ENCODE measurements at places on chromosomes 1 and 21.

DNA sequence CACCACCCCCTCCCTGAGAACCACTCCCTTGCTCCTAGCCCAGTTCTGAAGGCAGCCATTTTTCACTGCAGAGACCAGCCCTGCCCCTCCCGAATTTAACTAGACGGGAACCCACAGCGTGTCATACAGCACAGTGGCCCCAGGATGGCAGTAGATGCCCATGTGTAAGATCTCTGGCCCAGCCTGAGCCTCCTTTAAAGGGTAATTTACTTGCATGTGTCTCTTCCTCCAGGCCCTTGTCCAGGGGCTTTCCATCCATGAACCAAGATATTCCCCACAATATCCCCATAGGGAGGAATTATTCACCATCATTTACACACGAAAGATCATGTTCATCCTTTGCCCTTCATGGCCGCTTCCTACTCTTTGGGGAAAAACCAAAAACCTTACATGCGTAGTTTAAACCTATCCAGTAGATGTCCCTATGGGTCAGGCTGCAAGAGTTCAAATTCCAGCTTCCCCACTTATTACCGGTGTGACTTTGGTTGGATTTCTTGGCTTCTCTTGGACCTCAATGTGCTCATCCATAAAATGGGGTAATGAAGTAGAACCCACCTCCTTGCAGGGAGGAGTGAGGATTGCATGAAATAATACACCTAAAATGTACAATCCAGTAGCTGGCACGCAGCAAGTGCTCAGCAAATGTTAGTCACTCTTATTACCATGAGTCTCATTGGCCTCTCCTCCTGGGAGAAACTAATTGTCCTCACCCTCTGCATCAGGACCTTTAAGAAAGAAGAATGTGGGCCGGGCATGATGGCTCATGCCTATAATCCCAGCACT is 4.0 kb upstream of the LACTBL1 start:
- DNase-seq, result peak; percentile 80

GRCh38 chr1:25568090-25568833 is 24.9 kb downstream of the LDLRAP1 start:
- DNase-seq, result no peak

GRCh38 chr1:75954586-75954985 is 22.4 kb upstream of the ASB17 start:
- DNase-seq, result no peak

DNA sequence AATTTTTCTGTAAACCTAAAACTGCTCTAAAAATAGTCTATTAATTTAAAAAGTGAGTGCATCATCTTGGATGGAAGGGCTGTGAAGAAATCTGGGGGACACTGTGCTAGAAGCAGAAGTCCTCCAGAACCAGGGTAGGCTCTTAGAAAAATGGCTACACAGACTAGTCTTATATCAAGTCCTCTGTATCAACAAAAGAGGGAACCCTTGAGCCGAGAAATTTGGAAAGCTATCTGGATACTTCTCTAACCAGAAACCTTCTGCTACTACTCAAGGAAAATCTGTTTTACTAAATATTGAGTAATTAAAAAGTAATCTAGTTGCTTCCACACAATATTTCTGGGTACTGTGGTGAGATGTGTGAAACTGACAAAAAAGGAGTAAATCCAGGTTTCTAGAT is 92.1 kb downstream of the WDR3 start:
- peak; percentile 36 for DNase-seq

- no peak for DNase-seq
Measured at GRCh38 chr21:44763050-44763378, 38.6 kb downstream of the UBE2G2 start.

DNA sequence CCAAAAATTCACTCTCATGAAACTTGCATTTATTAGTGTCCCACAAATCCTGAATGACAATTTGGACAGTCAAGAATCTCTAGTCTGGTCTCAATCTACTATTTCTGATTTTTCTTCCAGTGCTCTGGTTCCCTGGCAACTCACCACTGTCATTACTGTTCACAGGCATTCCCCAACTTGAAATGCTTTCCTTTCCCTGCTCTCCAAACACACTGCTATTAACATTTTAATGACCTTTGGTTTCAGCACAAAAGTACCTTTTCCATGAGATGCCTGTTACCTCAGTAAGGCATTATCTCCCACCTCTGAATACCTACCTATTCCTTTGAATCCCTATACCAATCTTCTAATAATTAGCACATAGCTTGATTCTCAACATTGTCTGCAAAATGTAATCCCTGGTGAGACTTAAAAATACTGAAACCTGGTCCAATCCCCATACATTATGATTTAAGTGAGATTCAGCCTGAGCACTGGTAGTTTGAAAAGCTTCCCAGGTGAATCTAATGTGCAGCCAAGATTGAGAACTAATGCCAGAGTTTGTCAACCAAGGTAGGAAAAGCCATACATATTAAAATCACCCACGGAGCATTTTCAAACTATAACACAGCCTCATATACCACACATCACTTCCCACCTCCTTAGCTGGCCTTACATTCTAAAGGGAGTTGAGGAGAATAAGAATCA is 11.7 kb upstream of the ANGPTL3 start:
- no peak for DNase-seq

DNA sequence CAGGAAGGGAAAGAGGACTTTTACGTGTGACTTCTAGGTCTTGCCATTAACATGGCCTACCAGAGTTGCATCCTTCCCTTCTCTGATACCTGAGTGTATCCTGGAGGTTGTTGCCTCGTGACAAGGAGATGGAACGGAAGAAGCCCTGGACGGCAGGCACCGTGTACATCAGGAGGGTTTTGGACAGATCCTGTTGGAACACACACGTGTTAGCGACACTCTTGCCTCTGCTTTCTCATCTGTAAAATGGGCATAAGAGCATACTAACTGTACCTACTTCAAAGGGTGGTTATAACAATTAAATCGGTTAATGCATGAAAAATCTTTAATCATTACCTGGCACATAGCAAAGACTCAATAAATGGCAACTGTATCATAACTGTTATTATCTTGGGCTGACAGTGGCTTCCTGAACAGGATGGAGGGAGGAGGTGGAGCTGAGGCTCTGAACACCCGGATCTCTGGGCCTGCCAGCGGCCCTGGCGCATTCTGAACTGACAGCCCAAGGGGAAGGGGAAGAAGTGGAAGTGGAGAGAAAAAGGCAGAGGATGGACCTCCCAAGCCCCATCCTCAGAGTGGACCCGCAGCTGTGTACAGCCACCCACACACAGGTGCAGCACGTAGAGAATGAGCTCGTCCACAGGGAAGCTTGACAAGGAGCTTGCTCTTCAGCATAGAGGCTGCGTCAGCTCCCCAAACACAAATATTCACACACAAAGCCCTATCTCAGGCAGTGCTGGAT is 30.2 kb upstream of the EXOSC10 start:
- DNase-seq, result no peak

- DNase-seq, result no peak
Measured at GRCh38 chr1:175268720-175269119, 76.1 kb upstream of the KIAA0040 start.

- no peak for DNase-seq
Measured at GRCh38 chr1:24250791-24251190, 63.7 kb upstream of the IFNLR1 start.

- DNase-seq, result peak; percentile 62
Measured at GRCh38 chr21:29849735-29850176, 90.0 kb downstream of the GRIK1 start.

- no peak for DNase-seq
Measured at GRCh38 chr1:172766462-172766861, 107.6 kb downstream of the FASLG start.

- DNase-seq, result peak; percentile 91
Measured at GRCh38 chr1:223845810-223846682, at the start of gene TP53BP2. Gene TP53BP2 (minus strand): TSS chr1:223845947. CDS start chr1:223845680, 267 bp downstream.

DNA sequence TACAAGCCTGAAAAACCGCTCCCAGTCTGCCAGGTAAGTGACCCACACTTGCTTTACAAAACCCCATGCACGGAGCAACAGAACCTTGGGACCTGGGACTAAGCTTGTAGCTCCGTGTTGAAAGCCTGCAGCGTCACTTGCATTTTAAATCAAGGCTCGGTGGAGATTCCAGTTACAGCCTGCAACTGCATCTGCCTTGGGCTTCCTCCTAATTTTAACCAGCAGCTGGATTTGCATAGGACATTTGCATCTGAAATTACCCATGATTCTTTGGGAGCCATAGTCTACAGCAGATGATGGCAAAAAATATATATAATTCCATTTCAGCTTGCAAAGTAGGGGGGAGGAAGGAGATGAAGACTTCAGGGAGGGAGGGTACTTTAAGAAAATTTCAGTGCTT is 62.4 kb upstream of the IGSF21 start:
- no peak for DNase-seq

GRCh38 chr1:244447024-244447423 is 4.7 kb downstream of the ADSS2 start:
- DNase-seq, result no peak

DNA sequence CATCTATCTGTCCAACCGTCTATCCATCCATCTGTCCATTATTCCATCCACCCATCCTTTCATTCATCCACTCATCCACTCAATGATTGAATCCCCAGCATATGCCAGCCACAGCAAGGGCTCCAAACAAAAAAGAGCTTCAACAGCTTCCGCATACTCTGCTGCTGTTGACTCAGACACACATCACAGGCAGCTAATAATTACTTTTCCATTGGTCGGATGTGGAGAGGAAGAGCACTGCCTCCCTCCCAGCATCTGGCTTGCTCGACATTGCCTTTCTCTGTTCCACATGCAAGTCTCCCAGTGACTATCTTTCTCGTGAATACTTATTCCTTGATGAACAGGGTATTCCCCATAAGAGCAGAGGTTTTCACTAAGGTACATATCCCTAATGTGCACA is 176.5 kb downstream of the HIVEP3 start:
- DNase-seq, result no peak

DNA sequence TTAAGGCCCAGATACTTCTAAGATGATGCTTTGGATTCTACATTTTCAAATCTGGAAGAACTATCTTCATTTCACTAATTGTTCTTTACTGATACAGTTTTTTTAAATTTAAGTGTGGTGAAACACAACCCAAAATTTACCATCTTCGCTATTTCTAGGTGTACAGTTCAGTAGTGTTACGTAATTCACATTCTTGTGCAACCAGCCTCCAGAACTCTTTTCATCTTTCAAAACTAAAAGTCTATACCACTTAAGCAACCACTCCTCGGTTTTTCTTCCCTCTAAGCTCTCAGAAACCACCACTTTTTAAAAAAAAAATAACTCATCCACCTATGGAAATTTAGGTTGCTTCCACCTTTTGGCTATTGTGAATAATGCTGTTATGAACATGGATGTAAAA is 220.7 kb downstream of the PDE4B start:
- peak; percentile 29 for DNase-seq

- no peak for DNase-seq
Measured at GRCh38 chr1:232057217-232057895, 430.8 kb downstream of the DISC1 start.

- no peak for DNase-seq
Measured at GRCh38 chr21:45364468-45365185, 40.3 kb upstream of the COL18A1 start.

- peak; percentile 90 for DNase-seq
Measured at GRCh38 chr1:17059391-17060305, 5.8 kb upstream of the SDHB start.

DNA sequence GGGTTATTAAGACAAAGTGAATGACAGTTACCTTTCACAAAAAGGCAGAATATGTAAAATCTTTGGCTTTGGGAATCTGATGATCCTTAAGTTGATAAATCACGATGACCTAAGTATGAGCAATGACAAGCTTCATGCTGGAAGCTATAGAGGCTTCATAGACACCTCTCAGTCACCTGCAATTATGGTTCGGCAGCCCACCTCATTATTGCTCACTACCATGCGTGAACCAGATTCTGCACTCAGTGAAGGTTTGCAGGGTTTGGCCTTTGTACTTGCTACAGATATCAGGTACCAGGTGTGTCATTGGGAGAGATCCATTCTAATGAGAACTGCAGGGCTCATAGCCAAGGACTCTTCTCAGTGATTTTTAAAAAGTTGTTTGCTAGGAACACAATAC is 163.5 kb downstream of the KCTD3 start:
- DNase-seq, result no peak

DNA sequence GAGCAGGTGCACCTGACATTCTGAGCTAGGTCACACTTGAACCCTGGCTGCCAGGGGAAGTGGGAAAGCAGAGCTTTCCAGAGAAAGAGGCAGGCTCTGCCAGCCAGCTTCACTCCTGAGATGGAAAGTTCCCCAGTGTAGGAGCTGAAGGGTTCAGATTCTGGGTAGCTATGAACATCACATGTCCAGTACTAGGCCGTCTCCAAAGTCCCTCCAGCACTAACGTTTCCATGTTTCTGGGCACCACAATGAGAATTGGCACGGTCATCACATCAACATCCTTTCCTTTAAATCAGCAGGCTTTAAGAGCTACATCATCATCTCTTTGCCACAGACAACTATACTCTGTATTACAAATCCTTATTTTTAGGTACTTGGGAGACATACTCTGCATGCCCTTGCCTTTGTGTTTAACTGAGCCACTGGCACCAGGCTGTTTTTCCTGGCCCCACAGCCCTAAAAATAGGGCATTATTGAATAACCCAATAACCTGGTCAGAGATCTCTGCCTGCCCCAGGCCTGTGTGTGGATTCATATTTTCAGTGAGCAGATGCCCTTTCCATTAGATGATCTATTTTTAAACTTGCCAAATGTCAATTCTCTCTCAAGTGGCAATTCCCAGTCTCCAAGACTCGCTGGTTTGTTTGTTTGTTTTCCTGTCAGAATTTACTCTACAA is 35.4 kb upstream of the USP24 start:
- DNase-seq, result no peak

GRCh38 chr21:44550807-44551206 is 498 bp downstream of the KRTAP10-2 start:
- no peak for DNase-seq

GRCh38 chr1:167629681-167630567 is at the start of gene RCSD1:
Gene RCSD1 (plus strand): TSS chr1:167630232. CDS start chr1:167630424, 192 bp downstream.
- peak; percentile 86 for DNase-seq

DNA sequence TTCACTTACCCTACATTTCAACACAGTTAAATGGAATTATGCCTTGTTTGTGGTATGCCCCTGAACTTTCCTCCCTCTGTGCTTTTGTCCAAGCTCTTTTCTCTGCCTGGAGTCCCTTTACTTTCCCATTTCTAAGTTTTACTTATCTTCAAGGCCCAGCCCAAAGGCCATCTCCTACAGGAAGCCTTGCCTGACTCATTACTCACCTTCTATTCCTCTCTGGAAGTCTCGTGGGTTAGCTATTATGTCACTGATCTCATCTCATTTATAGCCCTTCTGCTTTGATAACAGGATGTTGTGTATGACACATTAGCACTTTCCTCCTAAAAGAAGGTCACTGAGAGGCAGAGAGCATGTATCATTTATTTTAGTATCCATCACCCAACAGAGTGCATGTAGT is 78.8 kb upstream of the CD1D start:
- no peak for DNase-seq

- DNase-seq, result no peak
Measured at GRCh38 chr1:83910461-83910860, 88.5 kb downstream of the TTLL7 start.

DNA sequence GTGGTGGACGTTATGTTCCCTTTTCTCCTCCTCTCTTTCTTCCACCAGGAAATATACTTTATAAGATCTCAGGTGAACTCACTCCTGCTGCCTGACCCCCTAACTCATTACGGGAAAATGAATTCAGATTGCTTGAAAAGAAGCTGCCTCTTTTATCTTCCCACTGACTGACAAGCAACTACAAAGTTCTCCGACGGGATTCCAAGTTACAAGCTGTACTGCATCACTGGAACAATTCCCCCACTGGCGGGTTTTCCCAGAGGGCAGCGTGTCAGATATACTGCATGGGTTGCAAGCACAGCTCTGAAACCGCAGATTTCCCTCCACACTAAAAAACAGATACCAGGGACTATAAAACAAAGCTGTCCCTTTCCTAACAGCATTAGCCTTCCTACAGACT is 390.6 kb downstream of the KCTD3 start:
- DNase-seq, result no peak

- no peak for DNase-seq
Measured at GRCh38 chr21:45056296-45056904, 18.0 kb upstream of the ADARB1 start.

All from NB4 (cell line).